ENCODE measurements at places on chromosomes 4 and X.
A peak's percentile ranks its signal among the peaks of the same experiment; 100 is the strongest.

DNA sequence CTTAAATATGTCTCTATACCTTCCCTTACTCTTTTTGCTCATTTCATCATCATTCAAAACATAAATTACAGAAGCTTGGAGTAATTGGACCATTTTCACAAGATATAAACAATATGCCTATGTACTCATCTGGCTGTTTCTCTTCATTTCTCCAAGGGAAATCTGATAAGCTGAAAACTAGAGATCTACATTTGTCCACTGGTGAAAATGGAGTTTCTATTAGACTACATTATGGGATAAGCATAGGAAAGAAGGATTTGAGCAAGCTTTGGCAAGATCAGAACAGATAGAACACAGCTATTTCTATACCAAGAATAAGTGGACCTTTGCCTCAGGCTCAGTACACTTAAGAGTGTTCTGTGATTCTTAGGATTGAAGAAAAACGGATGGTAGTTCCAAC, 404.4 kb downstream of the GASK1B start:
- no peak for DNase-seq

DNA sequence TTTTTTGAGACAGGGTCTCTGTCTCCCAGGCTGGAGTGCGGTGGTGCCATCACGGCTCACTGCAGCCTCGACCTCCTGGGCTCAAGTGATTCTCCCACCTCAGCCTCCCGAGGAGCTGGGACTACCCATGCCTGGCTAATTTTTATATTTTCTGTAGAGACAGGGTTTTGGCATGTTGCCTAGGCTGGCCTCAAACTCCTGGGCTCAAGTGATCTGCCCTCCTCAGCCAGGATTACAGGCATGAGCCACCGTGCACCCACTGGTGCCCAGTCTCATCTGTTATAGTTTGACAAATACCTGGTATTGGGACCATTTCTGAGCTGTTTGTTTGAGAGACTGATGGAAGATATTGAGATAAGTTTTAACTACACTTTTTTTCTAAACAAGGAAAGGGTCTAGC, 57.5 kb upstream of the SMIM10 start:
- DNase-seq, result no peak

- no peak for DNase-seq
These were observed 211.5 kb downstream of the KDR start for GRCh38 chr4:54913751-54914526.

GRCh38 chrX:39873117-39873516, 224.6 kb downstream of the BCOR start:
- no peak for DNase-seq

GRCh38 chr4:182427554-182427953, 184.4 kb downstream of the TENM3 start:
- no peak for DNase-seq

GRCh38 chr4:128524311-128524710, 236.7 kb upstream of the PGRMC2 start:
- DNase-seq, result no peak

DNA sequence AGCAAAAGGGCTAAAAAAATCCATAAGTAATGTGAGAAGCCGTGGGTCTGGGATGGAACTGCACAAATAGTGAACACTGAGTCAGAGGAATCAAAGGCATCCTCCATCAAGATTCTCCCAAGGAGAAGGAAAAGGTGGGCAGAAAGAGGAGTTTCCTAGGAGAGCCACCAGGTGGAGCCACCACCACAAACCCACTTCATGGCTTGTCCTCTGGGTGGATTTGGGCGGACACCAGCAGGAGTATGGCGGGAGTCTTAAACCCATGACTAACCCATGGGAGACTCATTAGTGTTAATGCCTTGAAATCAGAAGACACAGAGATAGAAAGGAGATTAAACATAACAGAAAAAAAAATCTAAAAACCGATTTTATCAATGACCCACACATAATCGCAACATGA, 147.7 kb downstream of the SH3KBP1 start:
- DNase-seq, result no peak

GRCh38 chrX:64394059-64394873, 986 bp downstream of the MTMR8 start:
- no peak for DNase-seq

GRCh38 chr4:40976343-40976742, 226.6 kb downstream of the NSUN7 start:
- DNase-seq, result no peak

- no peak for DNase-seq
These were observed 20.1 kb downstream of the CA5B start for GRCh38 chrX:15758140-15758539.

DNA sequence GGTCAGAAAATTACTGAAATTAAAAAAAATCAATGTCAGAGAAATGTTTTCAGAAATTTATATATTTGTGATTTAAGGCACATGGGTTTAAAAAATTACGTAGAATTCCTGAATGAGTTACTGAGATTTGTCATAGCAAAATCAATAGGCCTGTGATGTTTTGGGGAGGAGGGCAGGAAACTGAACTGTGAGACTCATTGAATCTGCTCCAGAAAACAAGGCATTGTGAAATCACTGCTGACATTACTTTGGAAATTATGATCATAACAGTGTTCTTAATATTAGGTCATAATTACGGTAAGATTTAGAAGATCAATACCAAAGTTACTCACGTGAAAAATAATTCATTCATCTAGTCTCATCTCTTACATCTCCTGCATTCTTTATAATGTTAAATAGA, 5.3 kb downstream of the FGF5 start:
- no peak for DNase-seq

- no peak for DNase-seq
These were observed 259.2 kb downstream of the GPC3 start for GRCh38 chrX:133726211-133726630.

- no peak for DNase-seq
These were observed 12.9 kb downstream of the NHSL2 start for GRCh38 chrX:71923516-71923915.

DNA sequence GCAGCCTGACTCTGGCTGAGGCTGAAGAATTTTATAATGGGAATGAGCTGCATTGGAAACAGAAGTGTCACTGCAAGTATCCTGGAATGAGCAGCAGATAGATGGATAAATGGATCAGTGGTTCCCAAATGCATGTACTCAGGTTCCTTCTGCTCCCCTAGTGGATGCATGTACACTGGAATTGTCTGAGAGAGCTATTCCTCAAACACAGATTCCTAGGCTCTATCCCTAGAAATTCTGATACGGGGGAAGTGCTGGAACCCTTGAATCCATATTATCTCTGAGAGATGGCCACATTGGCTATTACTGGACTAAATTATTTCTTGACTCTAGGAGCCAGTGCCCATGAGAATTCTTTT, 64.8 kb downstream of the TMEM131L start:
- DNase-seq, result no peak

- no peak for DNase-seq
These were observed 15.7 kb downstream of the MSX1 start for GRCh38 chr4:4875147-4875546.

DNA sequence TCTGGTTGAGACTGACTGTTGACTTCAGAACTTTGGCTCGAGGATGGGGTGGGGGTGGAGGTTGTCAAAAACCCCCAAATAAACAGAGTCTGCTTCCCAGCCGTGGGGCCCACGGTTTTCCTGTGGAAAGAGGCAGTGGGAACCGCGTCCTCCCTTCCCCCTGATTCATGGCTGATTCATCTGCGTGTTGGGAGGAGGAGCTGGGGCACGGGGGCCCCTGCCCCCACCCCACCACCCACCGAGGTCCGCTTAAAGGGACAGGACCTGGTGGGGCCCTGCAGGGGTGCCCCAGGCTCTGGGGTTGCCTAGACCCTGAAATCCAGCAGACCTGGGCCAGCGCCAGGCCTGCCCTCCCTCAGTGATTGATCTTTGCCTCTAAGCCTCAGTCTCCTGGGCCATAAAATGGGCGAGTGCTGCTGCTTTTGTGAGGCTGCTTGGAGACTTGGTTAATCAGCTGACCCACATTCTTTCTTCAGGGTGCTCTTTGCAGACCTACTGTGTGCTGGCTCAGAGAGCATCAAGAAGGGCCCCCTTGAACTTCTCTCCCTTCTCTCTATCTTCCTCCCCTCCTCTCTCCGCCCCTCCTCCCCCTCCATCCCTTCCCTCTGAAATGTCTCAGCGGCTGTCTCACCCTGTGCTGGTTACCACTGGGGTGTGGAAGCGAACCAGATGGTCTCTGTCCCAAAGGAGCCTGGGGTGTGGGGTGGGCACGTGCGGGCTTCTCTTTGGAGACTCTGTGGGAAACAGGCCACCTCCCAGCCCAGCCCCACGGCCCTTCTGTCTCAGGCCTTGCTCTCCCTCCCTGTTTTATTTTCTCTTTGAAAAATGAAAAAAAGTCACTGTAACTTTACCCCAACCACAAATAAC, 9.1 kb downstream of the HTRA3 start:
- DNase-seq, result no peak

- DNase-seq, result no peak
These were observed 998.8 kb downstream of the GLUD2 start for GRCh38 chrX:122046226-122046625.

- no peak for DNase-seq
These were observed 1.9 kb upstream of the STOX2 start for GRCh38 chr4:183903021-183903760.

- DNase-seq, result peak; percentile 0
These were observed 810.9 kb upstream of the TENM3 start for GRCh38 chr4:181432335-181432734.

- no peak for DNase-seq
These were observed 19.4 kb upstream of the SRD5A3 start for GRCh38 chr4:55326629-55327028.

DNA sequence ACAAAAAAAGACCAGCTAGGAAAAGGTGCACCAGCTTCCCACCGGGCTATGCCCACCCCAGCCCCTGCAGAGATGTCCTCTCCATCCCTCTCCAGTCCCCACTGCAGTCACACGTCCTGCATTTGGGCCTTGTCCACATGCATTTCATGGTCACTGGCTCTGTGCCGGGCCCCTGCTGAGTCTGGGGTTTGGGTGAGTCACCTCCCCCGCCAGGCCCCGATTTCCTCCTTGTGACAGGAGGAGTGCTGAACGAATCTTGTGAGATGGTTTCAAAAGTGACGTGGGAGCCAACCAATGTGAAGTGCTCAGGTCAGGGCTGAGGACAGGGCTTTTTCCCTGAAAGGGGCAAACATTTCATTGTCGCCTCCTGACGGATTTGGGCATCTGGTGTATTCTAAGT, 7.1 kb downstream of the CPZ start:
- no peak for DNase-seq

GRCh38 chr4:25890571-25891485, 23.2 kb upstream of the SMIM20 start:
- peak; percentile 25 for DNase-seq

DNA sequence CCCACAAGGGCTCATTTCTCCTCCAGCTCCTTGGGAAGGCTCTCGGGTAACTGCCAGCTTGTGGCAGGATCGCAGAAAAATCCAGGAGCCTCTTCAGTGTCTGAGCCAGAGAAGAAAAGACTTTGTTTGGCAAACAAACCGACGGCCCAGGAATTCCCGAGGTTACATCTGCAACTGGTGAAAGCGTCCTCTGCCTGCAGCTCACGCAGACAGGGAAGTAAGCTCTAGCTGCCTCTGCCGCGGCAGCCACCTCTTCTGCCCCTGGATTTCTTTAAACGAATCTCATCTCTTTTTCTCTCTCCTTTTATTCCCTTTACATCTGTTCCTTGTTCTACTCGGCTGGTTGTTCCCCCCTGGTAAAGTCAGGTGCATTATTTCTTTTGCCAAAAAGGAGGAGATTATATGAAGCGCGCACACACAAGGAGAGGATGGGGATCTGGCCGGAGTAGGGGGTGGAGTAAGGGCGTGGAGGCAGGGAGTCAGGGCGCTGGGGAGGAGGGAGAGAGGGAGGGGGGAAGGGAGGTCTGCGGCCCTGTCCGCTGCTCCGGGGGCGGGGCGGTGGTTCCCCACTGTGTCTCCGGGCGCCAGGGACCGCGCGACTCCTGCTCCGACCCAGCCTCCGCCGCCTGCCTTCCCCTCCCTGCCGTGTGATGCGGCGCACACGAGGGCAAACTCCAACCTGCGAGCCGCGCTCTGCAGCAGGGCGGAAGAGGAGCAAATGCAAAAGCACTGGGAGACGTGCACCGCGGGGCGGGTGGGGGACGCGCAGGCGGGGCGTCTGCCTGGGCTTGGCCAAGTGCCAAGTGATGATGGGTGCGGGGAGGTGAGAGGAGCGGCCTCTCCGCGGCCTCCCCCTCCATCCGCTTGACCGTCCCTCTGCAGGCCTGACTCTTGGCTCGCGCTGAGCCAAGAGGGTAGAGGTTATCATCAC, at the start of gene DCHS2:
Gene DCHS2 (minus strand): TSS at position 459 of the 931 bp plus-strand sequence. CDS start 444 bp downstream, at position 15.
- DNase-seq, result no peak

DNA sequence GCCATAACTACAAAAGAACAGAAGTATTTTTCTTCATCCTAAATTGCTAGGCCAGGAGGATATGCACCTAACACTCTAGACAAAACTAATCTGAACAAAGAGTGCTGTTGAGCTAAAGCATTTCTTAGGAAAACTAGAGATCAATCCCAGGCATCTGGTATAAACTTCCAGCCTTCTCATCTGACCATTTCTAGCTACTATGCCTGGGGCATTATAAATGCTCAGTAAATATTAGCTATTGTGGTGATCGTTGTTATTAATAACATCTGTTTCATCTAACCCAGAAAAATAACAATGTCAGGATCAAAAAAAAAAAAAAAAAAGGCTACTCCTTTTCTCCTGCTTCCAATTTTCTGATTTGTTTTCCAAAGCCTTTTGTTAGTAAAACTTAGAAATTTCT, 7.7 kb upstream of the SLC10A6 start:
- DNase-seq, result no peak
